ENCODE measurements at places on chromosomes 3 and 15.

GRCh38 chr3:153818338-153818737 lies 302.9 kb upstream of the ARHGEF26 start:
- no peak overlapping the region for H3K4me3 ChIP-seq
- H3K36me3 ChIP-seq, result peaks cover 6% of the 10 kb centered on the region
- no peak overlapping the region for H3K27ac ChIP-seq
- H3K27me3 ChIP-seq, result no peaks in the 10 kb centered on the region

DNA sequence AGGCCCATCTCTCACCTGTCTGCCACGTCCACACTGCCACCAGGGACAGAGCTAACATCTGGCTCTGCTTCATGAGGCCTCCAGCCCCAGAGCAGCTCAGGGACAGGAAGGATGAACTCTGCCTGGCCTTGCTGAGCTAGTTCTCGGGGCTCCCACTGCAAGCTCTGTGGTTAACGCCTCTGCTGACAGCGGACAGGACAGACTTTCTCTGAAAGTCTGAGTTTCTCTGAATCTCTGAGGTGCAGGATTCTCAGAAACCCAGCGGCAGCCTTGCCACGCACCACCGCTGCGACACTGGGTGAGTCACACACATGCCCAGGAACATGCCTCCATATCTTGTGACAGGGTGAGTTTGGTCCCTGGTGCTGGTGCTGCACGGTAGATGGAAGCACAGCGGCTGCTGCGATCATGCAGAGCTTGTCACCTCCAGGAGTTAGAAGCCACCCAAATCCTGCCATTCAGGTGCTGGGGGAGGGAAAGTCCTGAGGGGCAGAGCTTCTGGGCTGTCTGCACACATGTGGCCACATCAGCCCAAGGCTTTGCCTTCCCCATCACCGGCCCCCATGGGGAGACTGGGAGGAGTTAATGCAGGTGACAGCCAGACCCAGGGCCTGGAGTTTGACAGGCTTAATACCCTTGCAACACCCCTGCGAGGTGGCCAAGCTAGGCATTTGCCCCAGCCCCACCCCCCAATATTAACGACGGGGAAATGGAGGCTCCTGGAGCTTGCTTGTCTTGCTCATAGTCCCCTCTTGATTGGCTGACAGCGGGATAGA lies 267.0 kb downstream of the PLCL2 start:
- no peak for DNase-seq
- no peak overlapping the region for H3K4me3 ChIP-seq
- H3K27me3 ChIP-seq, result no peaks in the 10 kb centered on the region
- peaks cover 15% of the 10 kb centered on the region for H3K36me3 ChIP-seq
- H3K4me1 ChIP-seq, result no peaks in the 10 kb centered on the region

DNA sequence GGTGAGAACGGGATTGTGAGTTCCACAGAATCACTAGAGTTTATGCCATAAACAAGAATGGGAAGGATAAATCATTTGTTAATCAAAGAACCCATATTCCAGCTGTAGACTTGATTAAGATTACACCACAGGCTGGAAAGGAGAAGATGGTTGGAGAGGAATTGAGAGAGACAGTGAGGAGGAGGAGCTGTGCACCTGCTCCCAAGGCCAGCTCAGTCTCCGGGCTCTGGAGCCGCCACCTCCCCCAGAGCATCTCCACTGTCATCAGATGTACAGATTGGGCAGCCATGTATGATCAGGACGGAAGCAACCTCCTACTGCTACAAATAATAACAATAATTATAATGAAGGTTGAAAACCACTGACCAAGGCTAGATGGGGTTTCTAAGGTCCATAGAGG lies 170.0 kb downstream of the MINAR1 start:
- H3K4me3 ChIP-seq, result no peak overlapping the region
- H3K36me3 ChIP-seq, result no peaks in the 10 kb centered on the region
- H3K4me1 ChIP-seq, result no peaks in the 10 kb centered on the region
- H3K27ac ChIP-seq, result no peak overlapping the region
- DNase-seq, result no peak
- no peaks in the 10 kb centered on the region for H3K27me3 ChIP-seq

DNA sequence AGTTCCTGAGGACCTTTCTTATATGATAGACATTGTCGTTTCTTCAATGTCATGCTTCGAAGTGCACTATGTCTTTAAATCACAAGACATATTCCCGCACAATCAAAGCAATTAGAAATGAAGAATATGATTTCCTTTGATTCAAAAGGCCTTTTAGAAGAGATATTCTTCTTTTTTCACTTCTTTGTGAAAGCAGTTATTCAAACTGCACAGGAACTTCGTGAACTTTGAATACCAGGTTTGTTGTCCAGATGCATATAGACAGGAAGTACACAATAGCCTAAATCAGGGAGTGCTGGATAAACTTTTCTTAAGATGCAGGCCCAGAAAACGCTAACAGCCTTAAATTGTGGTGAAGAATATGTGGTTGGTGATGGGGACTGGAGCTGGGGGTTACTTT lies 591.1 kb upstream of the NAALADL2 start:
- H3K27me3 ChIP-seq, result no peaks in the 10 kb centered on the region
- H3K4me1 ChIP-seq, result no peaks in the 10 kb centered on the region
- no peak for DNase-seq

DNA sequence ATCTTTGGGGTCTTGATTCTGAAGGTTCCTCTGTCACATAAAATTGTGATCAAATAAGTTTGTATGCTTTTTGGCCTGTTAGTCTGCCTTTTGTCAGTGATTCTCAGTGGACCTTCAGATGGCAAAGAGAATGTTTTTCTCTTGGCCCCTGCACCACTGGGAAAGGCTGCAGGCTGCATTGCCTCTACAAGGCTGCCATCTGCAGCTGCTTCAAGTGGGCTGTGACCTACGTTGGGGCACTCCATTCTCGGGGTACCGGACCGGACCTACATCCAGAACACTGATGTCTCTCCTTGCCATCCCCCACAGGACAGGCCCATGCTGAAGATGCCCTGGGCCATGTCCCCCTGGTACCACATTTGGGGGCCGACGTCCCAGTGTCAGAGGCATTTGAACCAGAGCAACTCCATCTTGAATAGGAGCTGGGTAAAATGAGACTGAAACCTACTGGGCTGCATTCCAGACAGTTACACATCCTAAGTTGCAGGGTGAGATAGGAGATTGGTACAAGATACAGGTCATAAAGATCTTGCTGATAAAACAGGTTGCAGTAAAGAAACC lies 37.5 kb upstream of the MFGE8 start:
- H3K4me3 ChIP-seq, result no peak overlapping the region

DNA sequence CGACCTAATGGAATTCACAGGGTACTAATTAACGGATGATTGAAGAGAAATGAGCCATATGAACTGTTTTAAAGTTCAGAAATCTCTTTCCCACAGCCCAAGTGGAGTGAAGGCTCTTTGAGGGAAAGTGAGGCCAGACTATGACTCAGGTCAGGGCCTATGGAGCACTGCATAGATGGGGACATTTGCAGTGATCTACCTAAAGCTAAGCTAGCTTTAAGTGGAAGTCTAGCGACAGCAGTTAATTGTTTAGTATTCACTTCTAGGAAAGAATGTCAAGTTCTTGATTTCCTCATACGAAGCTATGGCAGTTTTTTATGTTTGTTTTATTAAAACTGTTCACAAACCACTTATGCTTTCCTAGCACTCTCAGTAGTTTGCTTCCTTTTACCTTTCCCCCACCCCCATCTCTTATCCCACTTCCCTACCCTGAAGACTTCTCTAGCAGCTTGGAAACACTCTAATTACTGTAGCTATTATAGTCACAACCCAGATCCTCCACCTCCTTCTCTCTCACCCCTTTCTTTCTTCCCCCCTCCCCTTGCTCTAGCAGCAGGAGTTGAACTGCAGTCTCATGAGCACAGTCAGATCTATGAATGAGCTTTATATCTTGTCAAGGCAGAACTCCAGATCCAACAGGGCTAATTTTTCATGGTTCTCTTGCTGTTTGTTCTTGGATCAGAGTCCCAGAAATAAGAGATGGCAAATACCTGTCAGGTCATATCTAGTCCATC lies 6.2 kb downstream of the ZNF609 start:
- H3K27me3 ChIP-seq, result no peaks in the 10 kb centered on the region
- DNase-seq, result no peak
- H3K4me3 ChIP-seq, result no peak overlapping the region
- H3K36me3 ChIP-seq, result peaks cover 4% of the 10 kb centered on the region

GRCh38 chr3:14555835-14556234 lies 15.7 kb upstream of the GRIP2 start:
- no peaks in the 10 kb centered on the region for H3K36me3 ChIP-seq
- peak; percentile 37 for DNase-seq
- H3K27me3 ChIP-seq, result no peaks in the 10 kb centered on the region

DNA sequence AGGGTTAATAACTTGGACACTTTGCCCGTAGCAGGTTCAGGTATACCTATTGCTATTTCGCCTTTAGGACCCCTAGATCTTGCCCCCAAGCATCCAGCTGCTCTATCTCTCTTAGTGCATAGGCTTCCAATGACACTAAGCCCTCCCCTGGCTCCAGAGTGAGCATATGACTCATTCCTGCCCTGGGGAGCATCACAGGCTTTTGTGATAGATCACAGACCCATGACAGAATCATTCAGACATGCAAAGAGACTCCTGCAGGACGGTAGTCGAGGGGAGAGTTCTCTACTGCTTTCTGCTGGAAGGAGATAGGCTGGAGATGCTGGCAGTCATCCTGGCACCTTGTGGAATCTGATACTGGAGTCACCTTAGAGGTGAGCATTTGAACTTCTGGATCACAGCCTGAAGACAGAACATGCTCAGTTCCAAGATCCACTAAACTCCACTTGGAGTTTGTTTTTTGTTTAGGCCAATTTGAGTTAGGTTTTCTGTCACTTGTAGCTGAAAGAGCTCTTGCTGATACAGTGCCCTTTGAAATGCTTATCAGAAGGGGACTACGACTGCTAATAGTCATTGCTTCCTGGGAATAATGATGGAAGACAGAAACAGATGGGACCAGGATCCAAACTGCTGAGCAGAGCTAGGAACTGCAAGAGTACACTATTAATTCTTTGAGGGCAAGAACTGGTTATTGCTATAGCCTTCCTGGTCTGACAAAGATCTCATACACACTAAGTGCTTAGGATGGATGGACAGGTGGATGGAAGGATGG lies 11.0 kb downstream of the LYSMD2 start:
- no peaks in the 10 kb centered on the region for H3K36me3 ChIP-seq
- peak overlapping the region; percentile 46 for H3K27ac ChIP-seq
- no peaks in the 10 kb centered on the region for H3K27me3 ChIP-seq
- H3K4me3 ChIP-seq, result 0 out of 2 replicates have a peak overlapping the region, but pooled peaks have one; percentile 7
- peak; percentile 59 for DNase-seq

DNA sequence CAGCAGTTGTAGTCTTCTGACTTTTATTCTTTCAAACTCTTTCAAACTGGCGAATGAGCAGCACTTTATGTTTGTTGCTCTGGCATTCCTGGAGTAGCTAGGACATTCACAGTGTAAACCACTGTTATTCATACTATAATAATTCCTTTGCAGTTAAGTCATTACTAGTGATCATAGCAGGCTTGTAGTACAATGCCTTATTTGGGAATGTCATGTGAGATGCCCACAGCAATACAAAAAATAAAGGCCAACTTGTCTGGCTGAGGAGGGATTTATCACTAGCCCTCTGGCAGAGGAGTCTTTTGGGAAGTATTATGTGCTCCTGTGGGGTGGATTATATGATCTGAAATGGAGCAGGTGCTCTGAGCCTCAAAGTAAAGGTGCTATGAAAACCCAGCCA lies 197.2 kb downstream of the VGLL3 start:
- no peak overlapping the region for H3K27ac ChIP-seq
- H3K36me3 ChIP-seq, result no peaks in the 10 kb centered on the region
- DNase-seq, result no peak
- no peaks in the 10 kb centered on the region for H3K27me3 ChIP-seq
- peaks cover 9% of the 10 kb centered on the region for H3K4me1 ChIP-seq
- no peak overlapping the region for H3K4me3 ChIP-seq

DNA sequence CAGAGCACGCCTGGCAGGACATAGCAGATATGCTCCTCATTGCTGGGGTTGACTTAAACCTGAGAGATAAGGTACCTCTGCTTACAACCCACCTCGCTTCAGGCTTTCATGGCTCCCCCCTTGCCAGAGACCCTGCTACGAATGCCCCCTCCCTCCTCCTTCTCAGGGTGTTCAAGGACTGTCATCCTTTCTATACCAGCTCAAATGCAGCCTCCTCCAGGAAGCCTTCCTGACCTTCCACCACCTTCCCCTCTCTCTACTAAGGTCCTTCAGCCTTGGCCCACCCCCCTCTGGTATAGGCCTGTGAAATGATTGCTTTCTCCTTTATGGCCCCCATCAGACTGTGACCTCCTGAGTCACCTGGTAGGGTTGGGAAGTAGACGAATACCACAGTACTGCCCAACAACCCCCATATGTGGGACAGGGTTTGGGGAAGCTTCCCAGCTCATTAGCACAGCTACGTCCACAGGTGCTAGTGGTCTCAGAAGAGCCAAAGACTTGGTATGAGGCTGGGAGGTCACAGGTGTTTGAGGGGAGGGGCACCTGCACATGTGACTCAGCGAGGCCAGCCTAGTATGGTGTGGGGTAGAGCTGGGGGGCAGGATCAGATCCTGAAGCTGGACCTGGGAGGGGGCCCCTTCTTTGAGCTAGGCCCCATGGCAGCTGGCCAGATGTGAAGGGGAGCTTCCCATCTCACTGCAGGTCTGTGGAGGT lies 32.0 kb downstream of the ANKDD1A start:
- H3K27me3 ChIP-seq, result no peaks in the 10 kb centered on the region
- DNase-seq, result no peak
- H3K36me3 ChIP-seq, result peaks cover 2% of the 10 kb centered on the region
- H3K4me1 ChIP-seq, result 0 out of 2 replicates have a peak, but pooled peaks cover under 1% of the 10 kb centered on the region
- no peak overlapping the region for H3K27ac ChIP-seq
- no peak overlapping the region for H3K4me3 ChIP-seq

DNA sequence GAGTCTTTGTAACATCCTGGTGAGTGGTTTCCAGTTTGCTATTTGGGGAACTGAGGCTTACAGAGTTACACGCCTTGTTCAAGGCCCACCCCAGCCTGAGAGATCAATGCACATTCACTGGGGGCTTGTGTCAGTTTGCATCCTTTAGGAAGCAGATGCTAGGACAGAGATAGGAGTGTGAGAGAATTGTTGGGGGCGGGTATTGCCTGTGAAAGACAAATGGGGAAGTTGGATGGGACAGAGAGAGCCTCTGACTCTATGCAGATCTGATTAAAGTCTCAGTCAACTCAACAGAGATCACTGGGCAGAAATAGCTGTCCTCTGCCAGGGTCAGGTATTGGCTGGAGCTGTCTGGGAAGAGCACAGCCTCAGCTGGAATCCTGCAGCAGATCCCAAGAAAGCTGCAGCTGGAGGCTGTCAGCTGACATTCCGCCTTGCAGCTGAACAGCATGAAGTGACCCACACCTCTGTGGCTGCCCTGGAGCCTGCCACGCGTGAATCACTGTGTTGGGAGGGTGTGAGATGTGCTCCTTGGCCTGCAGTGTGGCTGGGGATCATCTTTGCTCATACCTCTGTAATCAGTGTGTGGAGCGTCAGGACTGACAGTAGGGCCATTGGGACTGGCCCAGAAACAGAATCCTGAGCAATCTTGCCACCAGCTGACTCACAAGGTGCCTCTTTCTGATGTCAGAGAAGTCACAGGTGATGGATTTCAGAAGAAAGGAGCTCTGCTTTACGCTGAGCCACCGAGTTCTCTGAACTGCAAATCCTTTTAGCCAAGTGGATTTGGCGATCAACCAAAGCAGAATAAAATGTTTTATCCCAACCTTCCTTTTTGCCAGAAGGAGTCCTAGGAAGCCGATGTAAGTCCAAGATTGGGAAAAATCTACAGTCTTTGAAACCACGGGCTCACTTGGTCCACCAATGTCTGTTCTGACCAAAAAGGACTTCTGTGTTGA lies 284.1 kb upstream of the LRRFIP2 start:
- no peak overlapping the region for H3K4me3 ChIP-seq
- DNase-seq, result no peak
- no peak overlapping the region for H3K27ac ChIP-seq
- peaks cover 7% of the 10 kb centered on the region for H3K36me3 ChIP-seq
- H3K4me1 ChIP-seq, result peaks cover 44% of the 10 kb centered on the region

Data from WTC11 (cell line).